ENCODE measurements at places on chromosomes 2 and 18.

GRCh38 chr18:3498698-3499471 is 48.9 kb downstream of the TGIF1 start:
- peak; percentile 39 for DNase-seq

DNA sequence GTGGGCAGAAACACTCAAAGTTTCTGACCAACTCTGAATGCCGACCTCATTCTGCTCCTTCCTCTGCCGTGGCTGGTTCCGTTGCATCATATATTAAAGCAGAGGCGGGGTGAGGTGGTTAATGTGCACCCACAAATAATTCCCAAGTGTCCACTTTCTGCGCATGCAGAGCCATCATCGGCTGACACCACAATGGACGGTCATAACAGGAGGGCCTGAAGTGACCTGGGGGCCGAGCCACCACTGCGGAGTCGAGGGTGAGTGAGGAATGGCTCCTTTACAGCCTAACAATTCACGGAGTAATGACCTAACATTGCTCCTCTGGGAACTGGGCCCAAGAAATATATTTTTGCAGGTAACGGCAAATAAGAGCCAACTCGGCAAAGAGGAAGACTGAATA is 32.9 kb upstream of the GLI2 start:
- no peak for DNase-seq

- peak; percentile 10 for DNase-seq
Measured at GRCh38 chr2:145638675-145639074, 1118.8 kb upstream of the ZEB2 start.

DNA sequence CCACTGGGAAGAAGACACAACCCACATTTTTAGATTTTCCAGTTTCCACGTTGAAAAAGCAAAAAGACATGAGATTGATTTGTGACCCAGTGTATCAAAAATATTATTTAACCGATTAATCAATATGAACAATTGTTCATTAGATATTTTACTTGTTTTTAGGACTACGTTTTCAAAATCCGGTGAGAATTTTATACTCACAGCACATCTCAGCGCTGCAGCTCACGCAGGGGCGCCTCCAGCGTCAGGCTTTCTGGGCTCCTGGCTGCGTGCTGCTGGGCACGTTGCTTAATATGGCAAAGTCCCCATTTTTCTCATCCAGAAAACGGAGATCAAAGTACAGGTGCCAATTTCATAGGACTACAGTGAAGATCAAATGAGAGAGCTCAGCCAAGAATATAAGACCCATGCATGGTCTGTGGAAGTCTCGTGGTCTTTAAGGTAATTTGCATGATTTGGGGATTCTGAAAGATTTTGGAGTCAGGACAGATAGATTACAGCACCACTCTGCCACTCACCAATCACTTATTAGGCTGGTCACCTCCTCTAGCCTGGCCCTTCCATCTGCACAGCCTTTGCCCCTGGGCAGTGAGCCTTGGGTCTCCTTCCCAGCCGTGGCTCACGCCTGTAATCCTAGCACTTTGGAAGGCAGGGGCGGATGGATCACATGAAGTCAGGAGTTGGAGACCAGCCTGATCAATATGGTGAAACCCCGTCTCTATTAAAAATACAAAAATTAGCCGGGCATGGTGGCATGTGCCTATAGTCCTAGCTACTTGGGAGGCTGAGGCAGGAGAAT is 36.2 kb downstream of the PTPN18 start:
- DNase-seq, result peak; percentile 42

GRCh38 chr2:180255981-180256380 is 248.9 kb upstream of the CWC22 start:
- no peak for DNase-seq

- no peak for DNase-seq
Measured at GRCh38 chr18:44916429-44917207, 235.9 kb downstream of the SETBP1 start.

DNA sequence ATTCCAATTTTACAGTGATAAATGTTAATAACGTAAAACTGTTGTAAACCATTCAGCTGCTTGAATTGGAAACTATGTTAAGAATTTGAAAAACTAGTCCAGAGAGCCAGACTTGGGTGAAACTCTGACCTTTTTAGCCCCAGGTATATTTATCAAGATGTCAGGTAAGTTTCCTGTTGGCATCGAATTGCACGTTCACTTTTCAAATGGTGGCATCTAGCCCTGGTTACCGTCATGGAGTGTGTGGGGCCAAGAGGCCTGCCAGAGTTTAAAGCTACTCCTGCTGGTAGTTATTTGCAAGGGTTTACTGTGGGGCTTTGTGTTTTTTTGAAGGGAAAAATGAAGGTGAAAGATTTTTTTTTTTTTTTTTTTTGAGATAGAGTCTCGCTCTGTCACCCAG is 109.9 kb downstream of the WDSUB1 start:
- DNase-seq, result no peak

- DNase-seq, result peak; percentile 91
Measured at GRCh38 chr18:57846258-57846657, 43.1 kb upstream of the ATP8B1 start.

- DNase-seq, result no peak
Measured at GRCh38 chr18:35889677-35890076, 82.8 kb upstream of the RMP24 start.

DNA sequence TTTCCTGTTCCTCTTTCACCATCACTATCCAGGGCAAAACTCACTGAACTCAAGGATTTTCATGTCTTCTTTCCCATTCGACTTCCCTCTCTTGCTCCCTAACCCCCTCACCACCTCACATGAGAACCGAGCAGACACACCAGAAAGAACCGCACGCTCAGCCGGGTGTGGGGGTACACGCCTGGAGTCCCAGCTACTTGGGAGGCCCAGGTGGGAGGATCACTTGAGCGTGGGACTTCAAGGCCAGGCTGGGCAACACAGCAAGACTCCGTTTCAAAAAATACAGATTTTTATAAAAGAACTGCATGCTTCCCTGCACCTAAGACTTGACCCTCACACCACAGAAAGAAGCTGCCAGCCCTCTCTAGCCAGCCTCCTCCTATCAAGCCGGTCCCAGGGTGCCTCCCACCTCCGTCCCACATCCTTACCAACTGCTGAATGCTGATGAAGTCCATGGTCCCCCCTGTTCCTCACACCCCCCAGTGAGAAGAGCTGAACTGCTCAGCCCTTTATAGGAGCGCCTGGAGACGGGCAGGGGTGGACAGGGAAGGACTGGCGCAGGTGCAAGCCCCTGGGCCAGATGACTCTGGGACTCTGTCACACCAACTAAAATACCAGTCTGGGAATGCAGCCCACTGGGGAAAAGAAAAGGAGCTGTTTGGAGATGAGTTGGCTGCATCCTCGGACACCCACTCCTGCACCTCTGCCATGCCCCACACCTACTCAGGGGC is at the start of gene ANKRD23:
Gene ANKRD23 (minus strand): TSS at position 484 of the 731 bp plus-strand sequence. CDS start 29 bp downstream, at position 455.
- DNase-seq, result no peak

DNA sequence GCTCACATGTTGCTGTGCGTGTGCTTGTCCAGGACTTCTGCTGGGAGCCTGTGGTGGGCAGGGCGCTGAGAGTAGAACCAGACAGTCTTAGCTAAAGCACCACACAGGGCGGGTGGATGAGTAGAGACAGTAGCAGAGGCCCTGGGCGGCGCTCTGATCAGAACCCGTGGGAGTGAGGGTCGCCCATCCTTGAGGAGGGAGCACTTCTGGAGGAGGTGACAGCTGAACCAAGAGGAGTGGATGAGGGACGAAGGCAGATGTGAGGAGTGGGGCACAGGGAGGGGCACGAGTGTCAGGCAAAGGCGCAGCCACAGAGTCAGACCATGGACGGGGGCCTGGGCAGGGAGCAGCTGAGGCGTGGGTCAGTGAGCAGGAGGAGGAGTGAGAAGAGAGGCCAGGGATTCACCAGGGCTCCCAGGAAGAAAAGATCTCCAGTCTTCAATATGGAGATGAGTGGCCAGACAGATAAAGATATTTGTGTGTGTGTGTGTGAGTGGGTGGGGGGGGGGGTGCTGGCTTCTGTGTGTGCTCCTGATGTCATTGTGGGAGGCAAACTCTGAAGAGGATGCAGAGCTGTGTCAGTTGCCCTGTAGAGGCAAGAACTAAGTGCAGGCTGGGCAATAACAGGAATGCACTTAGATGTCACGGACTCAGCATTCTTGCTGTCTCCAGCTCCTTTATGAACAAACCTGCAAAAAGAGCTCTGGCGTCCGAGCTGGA is 79.6 kb downstream of the TPO start:
- DNase-seq, result no peak

DNA sequence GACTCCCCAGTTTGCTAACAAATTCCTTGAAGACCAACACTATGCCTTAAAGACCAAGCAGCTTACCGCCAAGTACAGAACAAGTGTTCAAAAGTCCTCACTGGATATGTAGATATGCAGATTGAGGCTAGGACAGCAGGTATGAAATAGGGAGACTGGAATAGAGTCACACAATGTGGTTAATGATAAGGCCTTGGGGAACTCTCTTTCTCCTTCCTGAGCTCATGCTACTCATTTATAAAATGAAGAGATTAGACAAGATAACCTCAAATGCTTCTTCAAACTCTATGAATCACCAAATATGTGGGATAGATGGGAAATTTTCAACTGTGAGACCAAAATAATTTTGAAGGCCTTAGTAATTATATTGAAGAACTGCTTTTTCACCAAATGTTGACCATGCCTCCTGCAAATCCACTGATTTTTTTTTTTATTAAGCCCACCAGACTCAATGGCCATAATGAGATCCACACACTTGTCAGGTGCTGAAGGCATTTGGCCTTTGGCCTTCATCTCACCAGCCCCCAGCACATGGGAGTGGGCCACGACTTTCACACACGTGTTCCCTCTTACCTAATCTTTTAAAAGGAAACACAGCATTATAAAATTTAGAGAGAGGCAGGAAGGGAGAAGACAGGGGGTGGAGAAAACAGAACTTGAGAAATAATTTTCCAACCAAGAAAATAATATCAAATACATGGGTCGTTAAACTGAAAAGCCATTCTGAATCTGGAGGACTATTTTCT is 181.5 kb downstream of the EN1 start:
- no peak for DNase-seq

GRCh38 chr2:9407363-9407811 is 15.9 kb downstream of the ITGB1BP1 start:
- no peak for DNase-seq

GRCh38 chr18:34866739-34867138 is 156.6 kb downstream of the DTNA start:
- peak; percentile 57 for DNase-seq

- DNase-seq, result no peak
Measured at GRCh38 chr2:60535685-60536312, 17.7 kb downstream of the BCL11A start.

DNA sequence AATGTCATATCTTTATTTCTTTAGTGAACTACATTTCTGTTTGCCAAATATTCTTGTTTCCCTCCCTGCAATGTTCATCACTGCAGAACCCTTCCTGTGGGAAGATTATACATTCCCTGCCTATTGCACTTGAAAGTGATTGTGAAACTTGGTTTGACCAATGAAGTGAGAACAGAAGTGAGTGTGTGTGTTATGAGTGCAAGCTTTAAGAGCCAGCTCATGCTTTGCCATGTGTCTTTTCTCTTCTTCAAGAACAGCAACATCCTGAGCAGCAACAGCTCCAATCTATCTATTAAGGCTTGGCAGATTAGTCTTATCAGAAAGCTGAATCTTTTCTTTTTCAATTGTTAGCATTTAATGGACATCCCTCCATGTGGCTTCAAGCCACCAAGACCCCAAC is 42.0 kb upstream of the UBE2E3 start:
- peak; percentile 24 for DNase-seq

DNA sequence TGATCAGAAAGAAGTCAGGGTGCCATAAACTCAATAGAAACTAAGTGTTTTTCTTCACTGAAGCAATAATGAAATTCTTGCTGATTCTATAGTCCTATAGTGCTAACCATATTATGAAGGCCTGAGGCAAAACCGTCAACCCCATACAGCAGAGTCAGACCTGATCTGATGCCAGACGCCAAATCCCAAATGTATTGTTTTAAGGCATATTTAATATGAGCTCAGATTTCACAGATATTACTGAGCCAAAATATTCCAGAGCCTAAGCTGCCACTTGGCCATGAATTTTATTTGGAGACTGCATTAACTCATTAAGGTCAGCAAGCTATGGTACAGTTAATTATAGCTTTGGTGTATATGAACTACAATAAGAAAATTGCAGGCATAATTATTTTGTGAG is 53.4 kb downstream of the SCN1A start:
- DNase-seq, result no peak

- peak; percentile 47 for DNase-seq
Measured at GRCh38 chr2:174603280-174603679, 5.7 kb upstream of the WIPF1 start.

DNA sequence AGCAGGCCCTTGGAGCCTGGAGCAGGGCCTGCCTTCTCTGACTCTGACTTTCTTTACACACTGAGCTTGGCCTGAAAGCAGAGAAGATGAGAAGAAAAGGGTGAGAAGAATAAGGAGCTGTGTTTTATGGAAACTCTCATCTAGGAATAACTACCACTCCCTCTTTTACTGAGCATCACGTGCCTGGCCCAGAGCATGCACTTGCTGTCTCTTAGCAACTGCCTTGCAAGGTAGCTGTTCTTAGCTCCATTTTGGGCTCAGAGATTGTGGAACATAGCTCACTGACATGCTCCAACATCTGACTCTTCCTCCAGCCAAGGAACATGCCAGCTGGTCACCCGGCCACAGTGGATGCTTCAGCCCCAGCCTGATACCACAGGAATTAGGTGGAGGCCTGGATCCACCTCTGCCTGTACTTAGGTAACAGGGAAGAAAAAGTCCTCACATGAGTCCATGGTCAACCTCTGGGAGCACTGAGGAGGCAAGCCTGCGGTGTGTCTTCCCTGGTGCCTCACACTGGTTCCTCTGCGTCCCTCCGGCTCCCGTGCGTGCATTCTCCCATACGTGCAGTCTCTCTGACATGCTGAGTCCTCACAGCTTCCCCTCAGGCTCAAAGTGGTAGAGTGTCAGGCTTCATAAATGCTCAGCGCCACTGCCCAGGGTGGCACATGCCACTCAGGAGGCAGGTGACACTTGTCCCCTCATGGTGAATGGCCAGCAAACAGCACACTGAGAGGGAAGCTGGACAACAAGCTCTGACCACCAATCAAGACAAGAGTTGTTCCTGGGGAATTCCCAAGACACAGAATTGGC is 35.7 kb downstream of the AMER3 start:
- DNase-seq, result no peak

DNA sequence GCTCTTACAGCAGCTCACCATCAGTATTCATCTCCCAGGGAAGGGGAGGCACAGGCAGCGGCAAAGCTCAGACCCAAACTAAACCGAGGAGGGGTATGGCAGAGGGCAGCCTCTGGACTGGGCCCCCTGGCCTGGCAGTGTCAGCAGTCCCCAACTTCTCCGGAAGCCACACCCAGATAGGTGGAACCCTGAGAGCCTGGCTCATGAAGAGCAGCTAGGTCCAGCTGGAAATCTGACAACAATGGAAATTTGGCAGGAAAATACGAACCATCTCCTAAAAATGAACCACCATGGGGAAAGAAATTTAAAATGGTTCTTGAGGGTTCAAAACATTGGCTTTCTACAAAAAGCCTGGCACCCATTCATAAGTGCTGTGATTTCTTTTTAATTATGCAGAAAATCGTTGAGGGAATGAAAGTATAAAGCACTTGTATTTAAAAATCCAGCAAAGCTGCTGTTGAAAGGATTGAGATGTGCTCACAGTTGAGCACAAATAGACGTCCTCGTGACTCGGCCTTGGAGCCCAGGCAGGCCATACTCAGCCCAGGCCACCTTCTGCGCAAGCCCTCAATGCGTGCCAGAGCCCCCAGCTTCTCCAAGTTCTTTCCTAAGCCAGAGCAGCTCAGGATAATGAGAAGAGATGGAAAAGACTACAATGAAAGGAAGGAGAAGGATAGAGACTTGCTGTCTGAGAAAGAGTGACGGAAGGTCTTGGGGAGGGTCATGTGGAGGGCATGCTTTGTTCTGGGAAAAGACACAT is 93.0 kb downstream of the COL6A3 start:
- no peak for DNase-seq

Data from ELR (cell line).